HS-27A (cell line): ENCODE measurements at places on chromosomes 6 and 20.

GRCh38 chr6:20840675-20841074 lies 306.4 kb downstream of the CDKAL1 start:
- no peak for DNase-seq

- DNase-seq, result no peak
Measured at GRCh38 chr6:32188381-32189068, 1.5 kb downstream of the PBX2 start.

- DNase-seq, result no peak
Measured at GRCh38 chr6:15320693-15321092, 74.8 kb downstream of the JARID2 start.

GRCh38 chr6:123875784-123876183 lies 72.1 kb downstream of the NKAIN2 start:
- DNase-seq, result no peak

- no peak for DNase-seq
Measured at GRCh38 chr6:42368181-42368580, 83.5 kb downstream of the TRERF1 start.

DNA sequence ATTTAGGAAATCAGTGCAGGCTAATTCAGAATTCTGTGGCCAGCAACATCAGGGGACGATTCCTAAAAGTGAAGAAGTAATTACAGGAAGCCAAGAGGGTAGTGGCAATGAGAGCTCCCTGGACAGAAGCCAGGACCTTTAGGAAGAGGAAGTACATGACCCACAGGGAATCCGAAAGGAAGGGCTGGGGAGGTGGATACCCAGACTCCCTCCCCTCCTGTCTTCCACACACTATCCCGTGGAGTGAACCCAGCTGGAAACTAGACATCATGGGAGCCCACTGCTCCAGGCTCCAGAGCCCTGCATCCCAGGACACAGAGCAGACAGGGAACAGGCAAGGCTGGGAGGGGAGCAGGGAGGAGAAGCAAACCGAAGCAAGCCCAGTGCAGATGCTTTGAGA lies 83.0 kb downstream of the SNX5 start:
- no peak for DNase-seq

DNA sequence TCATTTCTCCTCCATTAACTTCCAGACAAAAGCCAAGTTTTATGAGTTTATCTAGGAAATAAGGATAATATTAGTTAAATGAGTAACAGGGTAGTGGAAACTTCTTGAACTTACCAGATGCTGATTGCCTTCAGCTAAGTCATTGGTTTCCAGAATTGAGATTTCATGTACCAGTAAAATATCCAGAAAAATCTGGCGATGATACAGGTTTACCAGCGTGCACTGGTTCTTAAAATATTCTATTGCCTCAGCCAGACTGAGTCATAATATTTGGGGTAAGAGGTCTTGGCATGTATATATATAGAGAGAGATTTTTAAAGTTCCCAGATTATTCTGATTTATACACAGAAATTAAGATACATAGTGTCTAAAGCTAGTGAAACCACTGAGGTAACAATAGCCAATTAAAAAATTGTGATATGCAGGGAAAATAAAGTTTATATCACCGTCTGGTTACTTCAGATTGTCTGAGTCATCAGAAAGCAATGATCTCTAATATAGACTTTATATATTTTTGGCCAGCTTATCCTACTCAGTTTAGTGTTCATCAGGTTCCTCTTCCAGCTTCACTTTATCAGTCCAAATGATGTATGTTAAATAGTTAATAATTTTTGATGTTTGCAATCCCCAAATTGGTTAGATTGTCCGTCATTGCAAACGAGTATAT lies 39.5 kb upstream of the SDHAF4 start:
- no peak for DNase-seq

GRCh38 chr20:49779972-49780371 lies 32.7 kb upstream of the SLC9A8 start:
- DNase-seq, result no peak

DNA sequence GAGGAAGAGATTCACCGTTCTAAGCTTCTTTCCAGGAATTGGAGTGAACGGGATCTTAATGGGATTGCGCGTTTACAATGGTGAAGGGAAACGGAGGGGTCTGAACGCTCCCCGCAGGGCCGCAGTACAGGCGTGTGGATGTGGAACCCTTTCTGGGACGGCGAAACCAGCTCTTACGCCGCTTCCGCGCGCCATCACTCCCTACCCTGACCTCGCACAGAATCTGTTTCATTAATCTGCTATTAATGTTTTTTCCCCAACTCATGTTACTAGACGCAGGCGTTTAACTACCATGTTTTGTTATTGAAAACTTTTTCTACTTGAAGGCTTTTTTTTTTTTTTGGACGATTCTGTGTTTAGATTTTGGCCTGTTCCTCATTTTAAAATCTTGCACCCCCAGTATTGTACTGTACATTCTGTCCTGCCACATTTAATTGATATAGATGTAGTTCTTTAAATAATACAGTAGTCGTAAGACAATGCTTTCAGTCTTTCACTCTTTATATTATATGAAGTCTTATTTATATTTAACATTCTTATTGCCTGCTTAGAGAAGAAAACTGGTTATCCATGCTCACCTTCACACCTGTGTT lies 696 bp upstream of the SUPT3H start:
- no peak for DNase-seq

DNA sequence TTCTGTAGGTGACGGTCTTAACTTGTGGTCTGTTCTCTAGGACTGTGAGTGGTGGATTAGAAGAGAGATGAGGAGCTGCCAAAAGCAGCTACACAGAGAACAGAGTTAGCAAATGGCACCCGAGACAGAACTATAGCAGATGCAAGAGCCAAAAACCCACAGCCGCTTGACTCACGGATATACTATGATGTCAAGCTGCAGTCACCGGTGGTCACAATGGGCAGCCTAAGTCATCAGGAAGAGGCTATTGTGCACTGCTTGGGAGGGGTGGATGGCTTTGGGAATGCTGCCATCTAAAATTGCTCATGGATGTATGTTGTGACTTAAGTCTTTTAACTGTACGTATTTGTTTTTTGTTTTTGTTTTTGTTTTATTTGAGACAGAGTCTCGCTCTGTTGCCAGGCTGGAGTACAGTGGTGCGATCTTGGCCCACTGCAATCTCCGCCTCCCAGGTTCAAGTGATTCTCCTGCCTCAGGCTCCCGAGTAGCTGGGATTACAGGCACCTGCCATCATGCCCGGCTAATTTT lies at the start of gene GTSF1L:
TSS of gene GTSF1L (minus strand) at position 192 of the 528 bp plus-strand sequence. CDS start 308 bp downstream, outside the sequence.
- no peak for DNase-seq

GRCh38 chr6:16305788-16306187 lies 67.4 kb downstream of the GMPR start:
- no peak for DNase-seq

DNA sequence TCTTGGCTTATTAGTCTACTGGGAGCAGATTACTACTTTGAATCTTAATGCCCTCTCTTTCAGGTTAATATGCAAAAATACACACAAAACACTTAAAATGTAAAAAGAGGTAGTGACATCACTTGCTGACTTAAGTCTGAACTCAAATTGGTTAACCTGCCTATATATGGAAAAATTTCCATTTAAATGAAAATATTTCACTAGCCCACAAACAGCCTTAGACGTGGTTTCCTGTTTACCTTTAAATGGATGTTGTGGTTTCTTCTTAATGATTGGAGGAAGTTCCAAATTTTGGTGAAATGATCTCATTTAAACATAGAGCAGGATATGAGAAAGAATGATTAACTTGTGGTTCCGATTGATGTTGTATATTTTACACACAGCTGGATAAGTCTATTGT lies 553.7 kb downstream of the CD109 start:
- DNase-seq, result no peak

DNA sequence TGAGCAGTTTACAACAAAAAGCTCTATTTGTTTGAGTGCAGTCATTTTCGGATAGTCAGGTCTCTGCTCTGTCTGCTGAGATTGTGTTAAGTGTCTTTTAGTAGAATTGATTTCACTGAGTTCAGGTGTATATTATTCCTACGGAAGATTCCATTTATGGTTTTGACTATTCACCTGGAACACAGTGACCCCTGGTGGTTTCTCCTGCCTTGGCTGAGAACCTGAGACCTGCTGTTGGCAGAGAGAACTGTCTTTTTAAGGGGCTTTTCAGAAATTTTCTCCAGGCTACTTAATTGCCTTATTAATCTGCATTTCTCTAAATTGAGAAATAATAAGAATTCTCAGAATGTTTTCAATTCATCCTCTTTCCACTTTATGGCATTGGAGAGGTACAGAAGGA lies 508.0 kb downstream of the TBC1D32 start:
- DNase-seq, result no peak

- peak; percentile 92 for DNase-seq
Measured at GRCh38 chr6:39884696-39885095, 49.6 kb downstream of the MOCS1 start.

DNA sequence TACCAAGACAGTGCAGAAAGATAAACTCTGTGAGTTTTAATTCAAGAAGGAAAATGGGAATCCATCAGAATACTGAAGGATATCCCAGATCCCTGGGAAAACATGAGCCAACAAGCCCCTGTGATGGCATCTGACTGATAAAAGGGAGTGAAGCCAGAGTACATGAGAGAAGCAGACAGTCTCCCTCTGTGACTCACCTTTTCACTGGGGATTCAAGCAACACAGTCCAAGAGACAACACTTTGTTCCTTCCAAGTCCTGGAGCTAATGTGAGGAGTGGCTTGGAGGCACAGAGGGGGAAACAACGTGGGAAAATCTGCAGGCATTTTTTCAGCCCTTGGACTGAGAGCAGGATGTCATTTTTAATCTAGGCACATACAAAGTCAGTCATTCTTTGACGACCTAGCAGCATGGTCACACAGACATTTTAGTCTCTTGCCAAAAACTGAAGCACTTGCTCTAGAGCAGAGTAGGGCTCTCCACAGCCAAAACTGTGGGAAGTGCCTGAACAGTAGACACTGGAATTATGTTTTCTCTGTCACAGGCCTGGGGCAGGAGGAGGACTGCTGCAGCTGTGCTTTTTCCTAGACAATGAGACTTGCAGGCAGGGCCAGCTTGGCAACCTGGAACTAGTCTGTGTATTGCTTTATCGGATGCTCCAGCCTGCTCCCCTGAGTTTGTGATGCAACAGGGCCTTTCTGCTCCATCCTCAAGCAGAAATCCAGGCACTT lies 465.0 kb upstream of the GJE1 start:
- DNase-seq, result no peak

DNA sequence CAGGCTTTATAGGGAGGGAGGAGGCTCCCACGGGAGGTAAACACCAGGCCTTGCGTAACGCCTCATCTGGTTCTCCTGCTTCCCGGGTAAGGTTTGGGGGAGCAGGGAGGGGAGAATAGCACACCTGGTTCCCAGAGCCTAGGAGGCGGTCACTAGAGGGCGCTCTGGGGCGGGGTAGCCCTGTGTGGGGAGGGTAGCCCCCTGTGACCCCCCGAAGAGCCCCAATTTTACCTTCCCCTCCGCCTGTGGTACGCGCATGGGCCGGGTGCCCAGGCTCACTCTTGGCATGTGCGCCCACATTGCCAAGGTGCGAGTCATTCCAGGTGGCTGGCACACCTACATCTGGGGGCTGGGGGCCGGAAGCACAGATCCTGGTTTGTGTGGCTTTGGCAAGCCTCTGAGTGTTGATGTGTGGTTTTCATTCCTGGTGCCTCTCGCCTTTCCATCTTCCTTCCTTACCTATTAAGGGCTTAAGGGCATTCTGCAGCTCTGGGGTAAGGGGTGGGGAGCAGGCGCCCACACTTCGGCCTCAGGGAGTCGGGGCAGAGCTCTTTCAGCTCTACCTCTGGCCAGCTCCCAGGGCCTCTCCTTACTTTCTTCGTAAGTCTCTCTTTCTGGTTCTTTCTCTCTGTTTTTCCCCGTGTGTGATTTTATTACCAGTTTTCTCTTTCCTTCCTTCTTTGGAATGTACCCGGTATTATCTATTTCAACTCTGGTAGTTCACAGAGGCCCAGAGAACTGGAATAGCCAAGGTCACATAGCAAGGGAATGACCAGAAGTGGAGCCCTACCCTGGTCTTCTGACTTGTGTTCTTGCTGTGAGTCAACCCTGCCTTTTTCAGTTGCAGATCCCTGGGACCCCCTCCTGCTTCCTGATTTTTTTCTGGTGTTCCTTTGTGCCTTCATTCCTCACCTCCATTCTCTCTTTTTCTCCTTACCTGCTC lies 492 bp upstream of the RNF39 start:
- DNase-seq, result no peak
